NCI-H187 treated with DMSO at 0.1 percent for 48 hours (cell line): ENCODE measurements at places on chromosomes 1 and 21.

- no peak for DNase-seq
Observed at GRCh38 chr1:2645143-2645542, 12.3 kb upstream of the MMEL1 start.

GRCh38 chr1:28915031-28915895 lies 894 bp downstream of the EPB41 start:
- no peak for DNase-seq

- no peak for DNase-seq
Observed at GRCh38 chr1:173149887-173150286, 57.2 kb downstream of the TNFSF4 start.

DNA sequence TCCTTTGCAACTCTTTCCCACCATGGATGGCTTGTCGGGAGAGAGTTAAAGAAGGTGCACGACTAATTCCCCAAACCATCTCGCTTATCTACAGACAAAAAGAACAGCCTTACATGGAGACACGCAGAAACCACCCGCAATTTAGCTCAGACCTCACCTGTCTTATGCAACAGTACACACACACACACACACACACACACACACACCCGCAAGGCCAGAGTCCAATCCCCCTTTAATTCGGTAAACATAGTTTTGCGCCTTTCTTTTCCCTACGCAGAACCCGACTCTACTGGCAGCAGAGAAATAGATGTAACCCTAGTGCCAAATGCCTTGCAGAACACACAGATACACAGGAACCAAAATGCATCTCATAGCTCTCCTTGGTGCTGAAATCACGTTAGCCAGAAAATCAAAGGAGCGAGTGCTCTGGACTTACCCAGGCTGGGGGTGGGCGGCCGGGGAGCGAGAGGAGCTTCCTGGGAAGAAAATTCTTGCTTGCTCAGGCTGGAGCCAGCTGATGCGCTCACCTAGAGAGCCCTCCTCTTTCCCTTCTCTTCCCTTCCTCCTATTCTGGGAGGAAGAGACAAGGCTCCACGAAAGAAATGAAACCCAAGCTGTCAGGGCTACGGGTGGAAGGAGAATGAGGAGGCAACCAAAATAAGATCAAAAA lies 470 bp downstream of the TNR start:
- no peak for DNase-seq

DNA sequence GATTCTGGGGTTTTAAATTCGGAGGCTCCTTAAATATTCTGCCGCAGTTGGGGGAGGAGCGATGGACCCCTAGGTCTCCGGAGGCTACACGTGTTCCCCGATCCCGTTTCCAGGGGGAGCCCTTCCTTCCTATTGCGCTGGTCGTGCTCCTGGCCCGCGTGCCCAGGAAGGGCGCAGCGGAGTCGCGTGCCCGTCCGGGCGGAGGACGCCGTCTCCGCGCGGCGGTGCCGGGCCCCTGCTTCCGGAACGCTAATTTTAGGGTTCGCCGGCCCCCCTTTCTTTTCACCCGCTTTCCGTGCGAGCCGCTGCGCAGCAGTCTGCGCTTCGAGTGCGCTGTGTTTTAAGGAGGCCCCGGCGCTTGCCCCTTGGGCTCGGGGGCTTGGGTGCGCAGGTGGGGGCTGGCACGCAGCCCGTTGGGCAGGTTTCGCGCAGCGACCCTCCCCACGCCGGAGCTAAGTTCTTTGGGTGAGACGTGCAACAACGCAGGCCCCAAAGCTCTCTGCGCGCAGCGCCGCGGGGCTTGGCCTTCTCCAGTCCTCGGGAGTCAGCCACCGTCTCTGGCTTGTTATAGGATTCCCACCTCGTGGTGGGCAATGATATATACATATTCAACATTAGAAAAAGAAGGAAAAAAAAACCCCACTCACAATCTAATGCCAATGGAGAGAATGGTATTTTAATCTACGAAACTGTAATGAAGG lies 43.5 kb upstream of the DNAJC6 start:
- DNase-seq: no peak

- no peak for DNase-seq
Observed at GRCh38 chr1:19793360-19794046, 6.2 kb downstream of the TMCO4 start.

GRCh38 chr1:17732475-17732874 lies 22.7 kb upstream of the ACTL8 start:
- DNase-seq: no peak

GRCh38 chr21:37224861-37225839 lies 42.0 kb downstream of the VPS26C start:
- no peak for DNase-seq

DNA sequence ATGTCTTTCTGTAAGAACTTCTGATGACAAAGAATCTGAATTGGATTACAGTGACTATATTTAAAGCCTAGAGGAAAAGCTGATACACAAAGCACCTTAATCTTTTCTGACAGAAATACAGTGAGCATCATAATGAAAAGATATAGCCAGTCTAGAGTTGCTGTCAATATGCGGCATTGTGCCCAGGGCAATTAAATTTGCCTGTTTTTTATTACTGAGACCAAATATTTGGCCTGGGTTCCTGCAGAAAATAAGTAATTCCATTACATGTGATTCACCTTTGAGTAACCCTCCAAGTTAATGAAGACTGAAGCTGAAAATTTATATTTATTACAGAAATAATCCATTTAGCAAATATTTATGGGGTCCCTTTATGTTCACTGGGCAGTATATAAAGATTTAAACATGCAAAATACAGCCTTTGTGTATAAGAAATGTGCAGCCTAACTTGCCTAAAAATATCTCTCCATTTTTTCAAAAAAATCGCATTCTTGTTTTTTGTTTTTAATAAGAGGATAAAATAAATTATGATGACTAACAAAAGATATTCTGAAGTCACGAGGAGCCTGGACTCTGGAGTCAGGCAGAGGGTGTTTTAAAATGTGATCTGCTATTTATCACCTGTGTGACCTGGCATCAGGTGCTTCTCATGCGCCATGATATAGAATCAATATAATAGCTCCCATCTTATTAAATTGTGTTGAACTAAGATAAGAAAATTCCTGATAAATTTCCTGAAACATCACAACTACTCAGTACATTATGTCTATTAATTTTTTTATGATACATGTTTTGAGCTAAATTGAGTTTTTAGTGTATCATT lies 83.6 kb downstream of the SGIP1 start:
- DNase-seq: no peak

DNA sequence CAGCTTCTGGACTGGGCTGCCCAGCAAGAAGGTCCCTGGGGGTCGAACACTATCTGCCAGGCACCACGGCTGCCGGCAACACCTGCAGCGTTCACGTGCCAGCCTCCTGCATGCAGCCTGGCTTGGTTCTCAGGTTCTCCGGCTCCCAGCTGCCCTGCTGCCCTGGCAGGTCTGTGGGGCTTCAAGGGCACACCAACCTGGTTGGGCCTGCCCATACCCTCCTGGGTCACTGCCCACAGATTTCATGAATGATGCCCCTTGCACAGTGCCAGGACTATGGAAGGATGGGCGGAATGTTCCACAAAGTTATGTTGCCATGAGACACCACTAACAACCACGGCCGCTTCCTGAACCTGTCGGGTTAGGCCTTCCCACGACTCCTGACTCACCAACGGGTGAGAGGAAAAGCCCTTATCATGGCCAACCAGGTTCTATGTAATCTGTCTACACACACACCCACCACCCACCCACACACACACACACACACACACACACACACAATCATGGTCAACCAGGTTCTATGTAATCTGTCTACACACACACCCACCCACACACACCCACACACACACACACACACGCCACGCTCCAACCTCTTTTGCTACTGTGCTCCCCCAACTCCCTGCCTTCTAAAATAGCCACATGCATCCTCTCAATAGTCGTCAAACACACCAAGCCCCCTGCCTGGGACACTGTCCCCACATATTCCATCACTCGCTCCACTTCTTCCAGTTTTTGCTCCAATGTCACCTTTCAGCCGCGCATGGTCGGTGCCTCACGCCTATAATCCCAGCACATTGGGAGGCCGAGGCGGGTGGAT lies 32.2 kb downstream of the HSPG2 start:
- no peak for DNase-seq

GRCh38 chr21:24217151-24217550 lies 1390.1 kb downstream of the MRPL39 start:
- DNase-seq: no peak

DNA sequence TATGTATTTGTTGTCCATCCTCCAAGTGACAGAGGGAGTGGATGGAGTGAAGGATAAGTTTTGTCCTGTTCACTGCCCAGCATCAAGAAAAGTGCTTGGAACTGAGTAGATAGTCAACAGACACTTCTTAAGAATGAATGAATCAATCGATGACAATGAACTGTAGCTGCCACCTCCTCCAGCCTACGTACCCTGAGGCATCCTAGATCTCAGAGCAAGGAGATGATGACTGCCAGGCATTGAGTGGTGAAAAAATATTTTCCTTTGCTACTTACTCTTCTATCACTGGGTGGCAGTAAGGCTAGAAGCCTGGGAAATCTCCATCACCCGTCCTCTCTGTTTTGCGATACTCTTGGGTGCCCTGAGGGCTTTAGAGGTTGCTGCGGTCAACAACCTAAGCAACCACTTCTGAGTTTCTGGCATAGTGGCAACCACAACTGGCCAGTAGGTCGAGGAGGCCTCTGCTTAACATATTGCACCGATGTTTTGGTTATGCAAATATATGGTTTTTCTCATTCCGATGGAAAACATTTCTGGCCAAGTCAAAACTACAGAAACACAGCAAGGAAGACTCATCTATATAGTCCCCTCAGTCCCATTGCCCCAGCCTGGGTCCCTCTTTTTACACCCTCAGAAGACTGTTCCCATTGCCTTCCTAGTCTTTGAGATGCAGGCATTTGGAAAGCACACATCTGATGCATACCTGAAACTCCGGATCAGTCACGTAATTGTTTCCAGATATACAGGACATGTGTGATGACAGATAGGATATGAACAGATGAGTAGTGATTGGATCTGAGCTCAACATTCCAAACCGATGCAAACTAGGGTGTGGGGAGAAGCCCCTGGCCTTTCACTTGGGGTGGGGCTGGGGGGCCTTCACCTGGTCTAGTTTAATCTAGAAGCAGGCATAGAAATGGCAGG lies 136.8 kb downstream of the RUNX1 start:
- no peak for DNase-seq

DNA sequence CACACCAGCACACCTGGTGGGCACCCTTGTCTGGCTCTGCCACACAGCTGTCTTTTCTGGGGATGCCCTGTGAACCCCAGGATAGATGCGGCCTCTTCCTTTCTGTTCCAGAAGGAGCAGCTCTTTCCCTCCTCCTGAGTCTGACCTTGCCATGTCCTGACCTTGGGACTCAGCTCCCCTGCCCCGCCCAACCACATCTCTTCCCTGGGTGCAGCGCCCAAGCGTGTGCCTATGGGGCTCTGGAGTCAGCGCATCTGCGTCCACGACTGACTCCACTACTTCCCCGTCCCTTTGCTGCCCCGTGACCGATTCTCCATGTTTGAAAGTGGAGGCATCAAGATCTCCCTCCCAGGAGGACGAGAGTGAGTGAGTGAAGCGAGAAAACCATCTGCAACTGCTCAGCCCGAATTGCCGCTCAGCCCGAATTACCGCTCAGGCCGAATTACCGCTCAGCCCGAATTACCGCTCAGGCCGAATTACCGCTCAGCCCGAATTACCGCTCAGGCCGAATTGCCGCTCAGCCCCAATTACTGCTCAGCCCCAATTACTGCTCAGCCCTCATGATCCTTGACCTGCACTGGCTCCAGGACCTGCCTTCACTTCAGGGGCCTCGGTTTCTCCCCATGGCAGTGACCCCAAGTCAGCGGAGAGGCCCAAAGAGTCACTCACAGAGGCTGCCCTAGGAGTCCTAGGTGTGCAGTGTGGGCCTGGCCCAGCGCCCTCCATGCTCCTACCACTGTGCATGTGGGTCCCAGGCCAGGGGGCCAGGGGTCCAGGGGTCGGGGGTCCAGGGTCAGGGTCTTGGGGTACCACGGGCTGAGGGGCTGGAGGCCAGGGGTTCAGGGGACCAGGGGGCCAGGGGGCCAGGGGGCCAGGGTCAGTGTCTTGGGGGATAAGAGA lies 18.6 kb upstream of the TTC34 start:
- no peak for DNase-seq

- no peak for DNase-seq
Observed at GRCh38 chr1:23594927-23595353, 35.6 kb upstream of the ID3 start.

DNA sequence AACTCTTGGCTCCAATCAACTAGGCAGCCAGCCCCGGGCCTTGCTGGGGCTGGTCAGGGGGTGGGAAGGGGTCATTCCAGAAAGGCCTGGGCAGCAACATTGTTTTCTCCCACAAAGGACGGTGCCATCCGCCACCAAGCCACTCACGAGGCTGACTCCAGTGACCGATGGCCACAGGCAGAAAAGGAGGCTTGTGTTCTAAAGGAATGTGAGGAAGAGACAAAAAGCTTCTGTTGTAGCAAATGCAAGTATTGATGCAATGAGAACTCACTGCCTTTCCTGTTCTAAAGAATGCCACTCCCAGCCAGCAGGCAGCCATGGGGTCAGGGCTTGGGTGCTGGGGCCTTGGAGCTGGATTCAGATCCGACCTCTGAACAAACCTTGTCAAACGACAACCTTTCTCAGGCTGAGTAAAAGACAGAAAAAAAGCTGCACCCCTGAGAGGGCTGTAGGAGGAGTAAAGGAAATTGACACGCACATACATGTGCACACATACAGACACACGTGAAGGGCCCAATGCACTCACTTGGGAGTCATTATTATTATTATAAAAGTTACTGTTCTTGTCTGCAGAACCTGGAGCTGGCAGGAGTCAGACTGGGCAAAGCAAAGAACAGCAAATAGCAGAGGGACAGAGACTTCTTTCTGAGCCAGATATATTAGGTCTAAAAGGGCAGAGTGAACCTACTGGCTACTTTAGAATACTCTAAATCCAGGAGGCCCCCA lies 13.9 kb upstream of the PRMT2 start:
- no peak for DNase-seq

GRCh38 chr1:2879026-2879425 lies 77.5 kb upstream of the TTC34 start:
- DNase-seq: no peak

DNA sequence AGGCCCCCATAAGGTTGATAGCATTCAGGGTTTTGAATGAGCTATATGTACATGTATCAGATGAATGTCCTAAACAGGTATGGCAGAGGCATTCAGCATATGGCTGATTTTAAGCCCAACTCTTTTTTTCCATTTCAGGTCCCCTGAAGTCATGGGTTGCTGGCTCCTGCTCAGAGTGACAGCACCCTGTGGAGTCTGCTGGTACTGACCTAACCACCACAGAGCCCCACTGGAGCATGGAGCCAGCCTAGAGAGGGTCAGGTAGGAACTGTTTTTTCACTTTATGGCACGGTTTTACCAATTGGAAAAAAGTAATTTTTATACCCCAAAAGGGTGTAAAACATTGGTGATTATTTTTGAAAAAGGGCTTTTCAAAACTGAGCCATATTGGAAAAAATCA lies 82.5 kb upstream of the MPC2 start:
- no peak for DNase-seq

DNA sequence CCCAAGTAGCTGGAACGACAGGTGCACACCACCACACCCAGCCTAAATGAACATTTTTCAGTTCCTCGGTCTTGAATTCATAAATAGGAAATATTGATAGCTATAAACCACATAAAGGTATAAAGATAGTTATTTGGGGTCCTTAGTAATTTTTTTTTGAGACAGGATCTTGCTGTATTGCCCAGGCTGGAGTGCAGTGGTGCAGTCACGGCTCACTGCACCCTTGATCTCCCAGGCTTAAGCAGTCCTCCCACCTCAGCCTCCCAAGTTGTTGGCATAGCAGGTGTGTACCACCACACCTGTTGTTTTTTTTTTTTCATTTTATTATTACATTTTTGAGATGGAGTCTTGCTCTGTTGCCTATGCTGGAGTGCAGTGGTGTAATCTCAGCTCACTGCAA lies 3.7 kb upstream of the PPP1R15B start:
- DNase-seq: no peak
